ENCODE measurements at places on chromosomes 16 and 17.

- DNase-seq = no peak
Observed at GRCh38 chr16:78778101-78779004, 678.9 kb downstream of the WWOX start.

- no peak for DNase-seq
Observed at GRCh38 chr16:64626776-64627175, 495.1 kb downstream of the CDH11 start.

- DNase-seq = no peak
Observed at GRCh38 chr17:46853896-46854444, 2.6 kb downstream of the WNT9B start.

DNA sequence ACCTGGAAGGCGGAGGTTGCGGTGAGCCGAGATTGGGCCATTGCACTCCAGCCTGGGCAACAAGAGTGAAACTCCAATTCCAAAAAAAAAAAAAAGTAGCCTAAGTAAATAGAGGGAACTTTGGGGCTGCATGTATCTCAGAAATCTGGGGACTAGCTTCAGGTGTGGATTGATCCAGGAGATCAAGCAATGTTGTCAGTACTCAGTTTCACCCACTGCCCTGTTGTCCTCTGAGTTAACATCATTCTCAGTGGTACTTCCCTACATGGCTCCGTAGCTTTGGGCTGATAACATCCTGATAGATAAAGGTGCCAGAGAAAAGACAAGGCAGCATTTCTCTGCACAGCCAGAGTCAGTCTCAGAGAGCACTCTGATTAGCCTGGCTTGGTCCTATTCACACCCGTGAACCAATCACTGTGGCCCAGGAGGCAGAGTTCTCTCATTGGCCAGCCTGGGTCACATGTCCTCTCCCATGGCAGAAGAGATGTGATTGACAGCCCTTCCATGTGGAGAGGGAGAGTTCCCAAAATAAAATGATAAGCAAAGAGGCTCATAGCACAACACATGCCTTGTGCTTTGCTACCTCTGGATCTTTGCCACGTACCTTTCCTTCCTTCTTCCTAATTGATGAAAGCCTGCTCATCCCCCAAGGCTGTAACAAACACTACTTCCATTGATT is 99.6 kb downstream of the ABCC1 start:
- DNase-seq = no peak

DNA sequence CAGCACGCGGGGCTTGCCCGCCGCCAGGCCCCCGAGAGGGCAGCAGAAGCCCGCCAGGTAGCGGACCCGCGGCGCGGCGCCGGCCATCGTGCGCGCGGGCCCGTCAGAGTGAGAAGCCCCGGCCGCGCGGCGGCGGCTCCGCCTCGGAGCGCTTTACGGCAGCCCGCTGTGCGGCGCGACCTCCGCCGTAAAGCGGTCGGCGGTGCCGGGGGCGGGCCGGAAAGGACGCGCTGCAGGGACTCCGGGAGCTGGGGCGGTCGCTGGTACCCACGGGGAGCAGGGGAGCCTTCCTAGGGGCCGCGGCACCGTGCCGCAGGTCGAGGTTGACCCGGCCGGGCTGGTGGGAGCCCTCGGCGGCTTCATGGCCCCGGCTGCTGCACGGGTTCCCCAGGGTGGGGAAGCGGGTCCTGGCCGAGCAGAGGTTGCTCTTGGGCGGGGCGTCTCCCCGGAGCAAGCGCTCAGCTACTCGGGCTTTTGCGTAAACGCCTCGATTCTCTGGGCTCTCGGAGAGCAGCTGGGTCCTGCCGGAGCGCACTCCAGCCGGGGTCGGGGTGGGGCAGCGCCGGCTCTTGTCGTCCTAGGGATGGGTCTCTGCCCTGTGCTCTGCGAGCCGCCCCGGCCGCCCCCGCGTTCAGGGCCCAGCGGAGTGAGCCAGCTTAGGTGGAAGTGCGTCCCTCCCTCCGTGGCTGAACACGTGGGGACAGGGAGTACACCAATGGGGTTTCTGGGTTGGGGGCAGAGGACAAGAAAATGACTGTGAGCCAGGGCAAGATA is at the start of gene FAAP100:
Gene FAAP100 (minus strand): TSS at position 110 of the 774 bp plus-strand sequence. CDS start 23 bp downstream, at position 87.
- peak; percentile 84 for DNase-seq

DNA sequence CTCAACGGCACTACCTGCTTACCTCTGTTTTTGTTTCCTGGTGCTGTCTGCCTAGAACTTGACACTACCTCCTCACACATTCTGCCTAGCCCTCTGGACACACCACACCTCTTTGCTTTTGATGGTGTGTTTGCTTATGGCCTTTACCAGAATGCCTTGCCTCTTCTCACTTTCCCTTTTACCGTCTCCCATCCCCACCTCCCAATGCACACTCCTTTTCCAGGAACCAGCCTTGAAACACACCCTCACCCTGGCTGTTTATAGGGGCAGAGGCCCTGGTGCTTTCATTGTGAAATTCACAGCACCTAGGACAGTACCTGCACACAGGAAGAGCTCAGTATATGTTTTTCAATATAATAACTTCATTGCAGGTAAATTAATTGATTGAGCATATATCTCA is 56.2 kb downstream of the MAP2K6 start:
- no peak for DNase-seq

DNA sequence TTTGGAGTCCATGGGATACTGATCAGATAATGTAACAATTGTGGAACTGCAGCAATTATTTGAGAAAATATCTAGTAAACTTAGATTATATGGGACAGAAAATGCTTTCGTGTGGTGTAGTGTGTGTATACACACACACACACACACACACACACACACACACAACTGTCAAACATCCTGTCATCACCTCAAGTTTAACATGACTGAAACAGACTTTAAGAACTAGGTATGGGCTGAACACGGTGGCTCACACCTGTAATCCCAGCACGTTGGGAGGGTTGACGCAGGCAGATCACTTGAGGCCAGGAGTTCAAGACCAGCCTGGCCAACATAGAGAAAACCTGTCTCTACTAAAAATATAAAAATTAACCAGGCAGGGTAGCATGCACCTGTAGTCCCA is 544 bp upstream of the EVI2A start:
- DNase-seq = peak; percentile 3

- DNase-seq = no peak
Observed at GRCh38 chr17:378068-378467, 25.5 kb upstream of the RPH3AL start.
